Lung (tissue), 17 donors: ENCODE measurements at places on chromosomes 1 and 21. TPM values are rescaled to one million over a fixed set of nuclear protein-coding genes. Genes with fewer than 3 reads are reported as not detected.

GRCh38 chr1:58845942-58846341 is 62.1 kb upstream of the JUN start:
- no peaks in the 10 kb centered on the region for H3K36me3 ChIP-seq
- H3K4me1 ChIP-seq, result no peaks in the 10 kb centered on the region
- no peak overlapping the region for H3K27ac ChIP-seq
- no peak for DNase-seq

DNA sequence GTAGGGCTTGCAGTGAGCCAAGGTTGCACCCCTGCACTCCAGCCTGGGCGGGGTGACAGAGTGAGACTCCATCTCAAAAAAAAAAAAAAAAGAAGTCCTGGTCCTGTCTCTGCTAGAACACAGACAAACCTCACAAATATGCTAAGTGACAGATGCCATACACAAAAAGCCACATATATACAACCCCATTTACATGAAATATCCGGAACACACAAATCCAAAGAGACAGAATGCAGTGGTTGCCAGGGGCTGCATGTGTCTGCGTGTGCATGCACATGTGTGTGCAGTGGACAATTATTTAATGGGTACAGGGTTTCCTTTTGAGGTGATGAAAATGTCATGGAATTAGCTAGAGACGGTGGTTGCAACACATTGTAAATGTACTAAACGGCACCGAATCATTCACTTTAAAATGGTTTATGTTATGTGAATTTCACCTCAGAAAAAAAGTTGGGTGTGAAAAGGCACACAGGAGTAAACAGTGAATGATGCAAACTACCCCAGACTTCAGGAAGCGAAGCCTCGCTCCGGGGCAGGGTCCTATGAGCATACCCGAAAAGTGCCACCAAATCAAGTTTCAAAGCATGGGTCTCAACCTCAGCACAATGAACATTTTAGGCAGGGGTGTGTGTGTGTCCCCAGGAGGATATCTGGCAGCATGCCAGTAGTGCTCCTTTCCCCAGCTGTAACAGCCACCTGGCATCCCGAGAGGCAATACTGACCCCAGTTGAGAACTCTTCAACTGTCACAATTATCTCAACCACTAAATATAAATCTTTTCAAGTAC is 48.3 kb downstream of the GNB1 start:
- no peaks in the 10 kb centered on the region for H3K27me3 ChIP-seq
- H3K27ac ChIP-seq, result no peak overlapping the region
- no peak for DNase-seq
- H3K36me3 ChIP-seq, result no peaks in the 10 kb centered on the region
- no peak overlapping the region for H3K4me3 ChIP-seq

Gene BLACAT1
- total RNA-seq, result 0.55 TPM

Gene LEFTY1
- total RNA-seq, result 2.1 TPM

Gene IGSF5
- total RNA-seq, result not detected
